ENCODE measurements at places on chromosomes 1 and 21. TPM values are rescaled to one million over a fixed set of nuclear protein-coding genes. Genes with fewer than 3 reads are reported as not detected.

GALNT2 gene
- 67.9 TPM for total RNA-seq

SLC27A3 gene
- total RNA-seq, result 11.1 TPM

DNA sequence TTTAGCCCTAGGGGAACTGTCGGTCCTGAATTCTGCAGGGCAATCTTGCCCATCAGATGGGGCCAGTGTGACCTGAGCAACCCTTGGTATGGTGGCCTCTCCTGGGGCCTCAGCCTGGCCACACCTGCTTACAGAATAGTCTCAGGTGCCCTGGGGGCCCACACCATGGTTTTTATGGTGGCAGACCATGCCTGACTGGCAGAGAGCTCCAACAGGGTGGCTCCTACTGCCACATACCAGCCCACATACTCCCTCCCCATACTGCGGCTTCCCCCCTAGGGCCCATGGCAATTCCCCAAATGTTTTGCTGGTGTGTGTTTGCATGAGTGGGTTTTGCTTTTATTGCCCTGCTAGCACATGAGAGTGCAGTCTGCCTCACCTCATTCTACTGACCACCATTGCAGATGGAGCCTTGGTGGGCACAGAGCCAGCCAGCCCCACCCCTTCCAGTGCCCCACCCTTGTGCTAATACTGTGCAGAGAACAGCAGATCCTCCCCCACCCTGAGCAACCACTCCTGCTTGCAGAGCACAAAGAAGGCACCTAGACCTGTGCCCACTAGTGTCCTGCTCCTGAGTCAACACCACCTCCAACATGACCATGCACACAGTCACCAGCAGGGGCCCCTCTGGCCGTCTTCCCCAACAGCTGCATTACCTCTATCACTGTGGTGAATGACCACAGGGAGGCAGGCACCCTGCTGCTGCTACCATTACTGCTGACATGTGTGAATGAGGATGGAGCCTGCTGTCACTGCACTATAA lies 86.8 kb downstream of the GDAP2 start:
- no peak for DNase-seq

CD48 gene
- 222 TPM for total RNA-seq

DNA sequence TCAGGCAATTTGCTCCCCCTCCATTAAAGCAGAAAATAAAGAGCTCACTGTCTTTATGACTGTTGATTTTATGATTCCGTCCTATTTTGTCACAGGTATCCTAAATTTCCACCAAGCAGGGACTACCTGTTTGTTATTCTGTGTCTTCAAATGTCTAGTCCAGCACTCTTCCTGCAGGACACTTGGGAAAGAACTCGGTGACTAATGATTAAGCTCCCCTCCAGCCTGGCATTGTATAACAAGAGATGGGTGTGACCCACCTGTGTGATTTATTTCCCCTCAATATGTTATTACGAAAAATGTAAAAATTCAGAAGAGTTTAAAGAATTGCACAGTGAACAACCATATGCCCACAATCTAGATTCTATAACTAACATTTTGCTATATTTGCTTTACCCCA lies 42.9 kb upstream of the LRRN2 start:
- no peak for DNase-seq

DNA sequence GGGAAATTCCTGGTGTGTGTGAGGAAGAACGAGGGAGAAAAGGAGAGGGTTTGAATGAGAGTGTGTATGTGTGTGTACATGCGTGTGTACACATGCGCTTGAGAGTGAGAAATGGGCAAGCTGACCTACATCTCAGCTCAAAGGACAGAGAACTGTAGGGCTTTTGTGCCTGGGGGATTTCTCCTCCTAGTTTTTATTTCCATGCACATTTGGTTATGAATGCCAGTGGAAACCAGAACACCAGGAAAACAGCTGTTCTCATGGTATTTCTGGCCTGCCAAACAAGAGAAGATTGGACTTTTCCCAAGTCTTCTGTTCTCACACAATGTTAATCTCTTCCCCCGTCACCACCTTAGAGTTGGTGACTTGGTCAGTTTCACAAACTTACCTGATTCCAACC lies 45.2 kb downstream of the SLC44A3 start:
- DNase-seq, result no peak

RPRD2 gene
- 24.4 TPM for total RNA-seq

TRNP1 gene
- total RNA-seq, result 2.0 TPM

CFAP141 gene
- not detected for total RNA-seq

- no peak for DNase-seq
Observed at GRCh38 chr1:44884746-44885145, 41.7 kb upstream of the PTCH2 start.

DNA sequence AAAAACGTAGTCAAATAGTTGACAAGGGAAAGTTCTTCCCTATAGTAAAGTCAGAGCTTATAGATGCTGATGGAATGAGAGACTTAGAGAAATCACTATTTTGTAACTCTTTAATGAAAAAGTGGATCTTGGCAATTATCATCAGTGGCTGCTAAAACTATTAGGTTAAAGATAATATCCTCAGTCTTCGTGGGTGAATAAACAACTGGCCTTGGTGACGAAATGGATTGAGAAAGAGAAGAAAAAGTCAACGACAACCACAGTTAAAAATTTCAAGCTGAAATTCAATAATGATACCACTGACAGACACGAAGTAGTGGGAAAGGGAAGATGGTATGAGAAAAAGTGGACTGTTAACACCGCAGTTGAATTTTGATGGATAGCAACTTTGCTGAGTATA lies 90.0 kb upstream of the GNG4 start:
- no peak for DNase-seq

PBX1 gene
- not detected for total RNA-seq

- DNase-seq, result no peak
Observed at GRCh38 chr1:148353461-148354283, 129.4 kb downstream of the PPIAL4G start.

DNA sequence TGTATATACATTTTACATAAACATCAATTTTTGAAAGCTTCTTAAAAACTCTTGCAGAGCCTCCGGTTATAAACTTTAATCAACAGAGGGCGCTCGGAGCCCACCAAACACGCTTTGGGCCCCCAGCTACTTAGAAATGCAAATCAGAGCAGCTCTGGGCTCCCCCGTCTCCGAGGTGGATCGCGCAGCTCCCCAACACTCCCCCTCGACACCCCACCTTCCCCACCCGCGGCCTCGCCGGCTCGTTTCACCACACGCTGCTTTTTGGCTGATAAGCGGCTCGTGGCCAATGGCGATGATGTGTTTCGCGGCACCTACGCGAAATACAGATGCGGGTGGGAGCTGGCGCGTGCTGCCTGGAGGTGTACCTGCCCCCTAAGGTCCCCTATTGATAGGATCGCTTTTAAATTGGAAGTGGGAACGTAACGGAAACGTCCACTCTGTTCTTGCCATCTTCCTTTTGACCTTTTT lies 1.7 kb upstream of the KIF26B start:
- DNase-seq, result peak; percentile 25

DNA sequence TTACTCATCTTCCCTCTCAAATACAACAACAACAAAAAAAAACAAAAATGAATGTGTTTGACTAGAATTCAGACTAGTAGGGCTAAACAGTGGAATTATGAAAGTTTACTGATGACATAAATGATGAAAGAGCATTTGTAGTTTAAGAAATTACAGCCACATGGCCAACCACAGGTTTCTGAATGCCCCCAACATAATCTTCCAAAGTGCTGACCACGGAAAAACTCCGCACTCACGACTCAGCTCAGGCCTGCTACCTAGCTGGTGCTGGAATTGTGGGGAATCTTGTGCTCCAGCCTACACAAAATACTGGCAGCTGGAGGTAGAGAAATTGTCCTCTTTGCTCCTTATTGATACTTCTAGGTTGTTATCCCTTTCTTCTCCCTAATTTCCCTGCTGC lies 23.6 kb upstream of the TBX15 start:
- no peak for DNase-seq

GRCh38 chr1:8267307-8267706 lies 50.6 kb upstream of the SLC45A1 start:
- no peak for DNase-seq

DNA sequence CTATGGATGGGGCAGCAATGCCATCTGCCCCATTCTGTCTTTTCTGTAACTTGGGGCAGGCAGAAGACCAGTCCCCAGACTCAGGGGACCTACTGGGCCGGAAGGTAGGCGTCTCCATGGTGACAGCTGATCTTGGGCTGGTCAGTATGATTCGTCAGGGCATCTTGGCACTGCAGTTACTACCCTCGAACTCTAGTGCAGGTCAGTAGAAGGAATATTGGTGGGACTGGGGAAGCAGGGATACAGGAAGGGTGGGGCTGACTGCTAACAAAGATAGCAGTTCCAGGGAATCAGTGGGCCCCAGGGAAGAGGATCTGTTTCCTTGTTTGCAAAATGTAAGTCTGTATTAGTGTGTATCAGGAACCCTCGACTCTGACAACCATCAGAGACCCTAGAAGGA lies 26.2 kb downstream of the SZT2 start:
- no peak for DNase-seq

GRCh38 chr1:23394684-23395083 lies 25.0 kb upstream of the ZNF436 start:
- DNase-seq, result no peak

GRCh38 chr1:175192111-175192629 lies 406 bp downstream of the KIAA0040 start:
- peak; percentile 20 for DNase-seq

- no peak for DNase-seq
Observed at GRCh38 chr1:174746024-174746808, 253.5 kb upstream of the CACYBP start.
